Stimulated activated CD8-positive, alpha-beta memory T cell treated with anti-CD3 and anti-CD28 coated beads, Interleukin-2, amount 100 ng/mL, for 1 hour (primary cell): ENCODE measurements at places on chromosomes 5 and 9.

DNA sequence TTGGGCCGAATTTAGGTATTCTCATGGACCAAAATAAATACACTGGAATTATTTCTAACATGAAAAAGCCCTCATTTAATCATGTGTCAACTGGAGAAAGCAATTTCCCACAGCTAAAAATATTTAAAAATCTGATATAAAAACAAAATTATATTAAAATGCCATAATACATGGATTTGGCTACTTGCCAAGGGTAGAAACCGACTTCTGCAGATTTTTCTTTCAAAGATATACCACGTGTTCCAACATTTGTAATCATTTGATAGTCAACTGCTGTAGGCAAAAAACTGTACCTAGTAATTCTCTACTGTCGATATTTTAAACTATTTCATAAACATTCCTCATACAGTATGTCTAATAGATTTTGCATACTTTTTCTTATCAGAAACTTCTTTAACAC is 237.6 kb downstream of the FBXL17 start:
- no peak for DNase-seq

- DNase-seq = no peak
Measured at GRCh38 chr9:33341182-33341581, 50.9 kb downstream of the NFX1 start.

- no peak for DNase-seq
Measured at GRCh38 chr5:2183154-2184025, 300.7 kb upstream of the IRX4 start.

DNA sequence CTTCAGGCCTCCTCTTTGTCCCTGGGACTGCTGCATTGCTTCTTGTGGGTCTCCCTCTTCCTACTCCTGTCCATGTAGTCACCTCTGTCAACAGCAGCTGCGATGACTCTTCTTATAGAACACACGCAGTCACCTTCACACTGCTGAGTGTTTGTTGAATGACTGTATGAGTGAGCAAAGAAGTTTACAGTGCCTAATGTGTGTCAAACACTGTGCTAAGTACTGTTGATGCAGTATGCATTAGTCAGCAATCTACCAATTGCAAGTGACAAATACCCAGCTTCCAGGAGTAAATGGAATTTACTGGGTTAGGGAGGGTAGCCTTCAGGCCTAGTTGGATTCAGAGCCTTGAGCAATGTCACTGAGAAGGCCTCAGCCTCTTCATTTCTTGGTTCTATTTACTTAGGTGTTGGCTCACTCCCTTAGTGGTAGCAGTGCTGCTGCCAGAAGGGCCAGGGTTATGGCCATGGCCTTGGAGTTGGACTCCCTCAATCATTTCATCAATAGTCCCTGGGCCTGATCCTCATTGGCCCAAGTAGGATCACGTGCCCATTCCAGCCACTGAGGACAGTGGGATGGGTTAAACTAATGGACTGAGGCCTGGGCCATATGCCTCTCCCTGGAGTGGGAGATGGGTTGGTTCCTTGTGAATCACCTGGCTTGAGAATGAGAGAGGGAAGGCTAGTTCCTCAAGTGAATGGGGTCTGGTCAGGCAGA is 93.5 kb downstream of the RGS3 start:
- no peak for DNase-seq

DNA sequence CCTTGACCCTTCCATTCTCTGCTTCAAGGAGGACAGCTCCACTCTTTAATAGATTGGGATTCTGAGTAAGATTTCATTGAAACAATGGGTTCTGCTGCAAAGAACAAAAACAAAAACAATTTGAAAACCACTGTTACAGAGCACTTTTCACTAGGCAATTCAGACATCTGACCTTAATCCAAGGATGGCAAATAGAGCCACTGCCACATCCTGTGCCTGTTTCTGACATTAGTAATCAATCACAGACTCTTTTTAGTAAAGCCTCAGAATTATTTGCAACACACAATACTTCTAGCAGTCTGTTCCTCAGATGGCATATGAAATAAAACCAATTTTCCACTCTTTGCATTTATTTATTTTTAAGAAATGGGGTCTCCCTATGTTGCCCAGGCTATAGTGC is 37.8 kb upstream of the NDFIP1 start:
- no peak for DNase-seq

DNA sequence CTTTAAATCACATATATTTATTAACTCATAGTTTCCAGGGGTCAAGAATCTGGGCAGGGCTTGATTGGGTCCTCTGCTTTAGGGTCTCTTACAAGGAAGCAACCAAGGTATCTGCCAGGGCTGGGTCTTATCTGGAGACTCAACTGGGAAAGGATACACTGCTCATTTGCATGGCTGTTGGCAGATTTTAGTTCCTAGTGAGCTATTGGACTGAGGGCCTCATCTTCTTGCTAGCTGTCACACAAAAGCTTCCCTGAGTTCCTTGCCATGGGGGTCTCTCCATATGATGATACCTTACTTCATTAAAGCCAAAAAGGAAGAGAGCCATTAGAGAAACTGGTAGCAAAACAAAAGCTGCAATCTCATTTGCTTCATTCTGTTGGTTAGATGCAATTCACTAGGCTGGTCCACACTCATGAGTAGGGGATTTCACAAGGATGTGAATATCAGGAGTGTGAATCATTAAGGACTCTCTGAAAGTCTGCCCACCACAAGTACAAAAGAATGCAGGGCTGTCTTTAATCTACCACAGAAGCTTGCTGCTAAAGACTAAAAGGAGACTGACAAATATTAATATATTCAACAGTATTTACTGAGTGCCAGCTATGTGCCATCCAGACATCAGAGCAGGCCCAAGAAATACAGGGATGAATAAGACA is 42.0 kb upstream of the TIMD4 start:
- no peak for DNase-seq

DNA sequence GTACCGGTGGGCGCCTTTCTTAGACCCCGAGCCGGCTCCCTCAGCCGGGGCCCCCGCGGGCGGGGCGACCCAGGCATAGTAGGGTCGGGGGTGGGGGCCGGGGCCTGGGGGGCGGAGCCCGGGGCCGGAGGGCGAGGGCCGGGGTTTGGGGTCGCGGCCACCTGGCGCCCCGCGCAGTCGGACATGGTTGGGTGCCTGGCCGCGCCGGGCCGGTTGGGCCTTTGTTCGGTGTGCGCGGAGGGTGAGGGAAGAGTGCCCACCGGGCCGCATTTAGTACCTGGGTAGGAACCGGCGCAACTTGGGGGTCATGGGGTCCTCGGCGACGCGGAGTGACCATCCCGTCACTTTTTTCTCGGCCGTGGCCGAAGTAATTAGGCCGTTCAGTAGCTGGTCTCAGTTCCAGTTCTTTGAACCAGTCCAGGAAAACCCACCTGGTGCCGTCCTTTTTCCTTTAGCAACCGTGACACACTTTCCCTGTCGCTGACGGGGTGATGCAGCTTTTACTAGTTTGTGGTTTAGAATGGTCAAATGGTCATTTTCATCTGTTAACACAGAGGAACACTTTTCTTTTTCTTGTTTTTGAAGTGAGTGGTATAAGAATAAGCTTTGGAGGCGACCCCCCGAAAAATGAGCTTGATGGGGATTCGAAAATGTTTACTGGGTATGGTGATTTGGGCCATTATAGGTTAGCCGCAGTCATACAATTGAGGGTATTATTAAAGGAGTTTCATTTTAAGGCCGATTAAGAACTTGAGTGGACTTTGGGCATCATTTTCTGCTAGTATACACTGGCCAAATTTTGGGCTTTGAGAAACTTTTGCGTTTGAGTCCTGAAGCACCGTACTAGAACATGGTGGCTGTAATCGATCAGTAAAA is 589 bp downstream of the CKS2 start:
- DNase-seq = peak; percentile 8

GRCh38 chr9:83992901-83993300 is 12.3 kb downstream of the RMI1 start:
- DNase-seq = no peak

- no peak for DNase-seq
Measured at GRCh38 chr5:147398860-147399259, 111.0 kb downstream of the DPYSL3 start.

DNA sequence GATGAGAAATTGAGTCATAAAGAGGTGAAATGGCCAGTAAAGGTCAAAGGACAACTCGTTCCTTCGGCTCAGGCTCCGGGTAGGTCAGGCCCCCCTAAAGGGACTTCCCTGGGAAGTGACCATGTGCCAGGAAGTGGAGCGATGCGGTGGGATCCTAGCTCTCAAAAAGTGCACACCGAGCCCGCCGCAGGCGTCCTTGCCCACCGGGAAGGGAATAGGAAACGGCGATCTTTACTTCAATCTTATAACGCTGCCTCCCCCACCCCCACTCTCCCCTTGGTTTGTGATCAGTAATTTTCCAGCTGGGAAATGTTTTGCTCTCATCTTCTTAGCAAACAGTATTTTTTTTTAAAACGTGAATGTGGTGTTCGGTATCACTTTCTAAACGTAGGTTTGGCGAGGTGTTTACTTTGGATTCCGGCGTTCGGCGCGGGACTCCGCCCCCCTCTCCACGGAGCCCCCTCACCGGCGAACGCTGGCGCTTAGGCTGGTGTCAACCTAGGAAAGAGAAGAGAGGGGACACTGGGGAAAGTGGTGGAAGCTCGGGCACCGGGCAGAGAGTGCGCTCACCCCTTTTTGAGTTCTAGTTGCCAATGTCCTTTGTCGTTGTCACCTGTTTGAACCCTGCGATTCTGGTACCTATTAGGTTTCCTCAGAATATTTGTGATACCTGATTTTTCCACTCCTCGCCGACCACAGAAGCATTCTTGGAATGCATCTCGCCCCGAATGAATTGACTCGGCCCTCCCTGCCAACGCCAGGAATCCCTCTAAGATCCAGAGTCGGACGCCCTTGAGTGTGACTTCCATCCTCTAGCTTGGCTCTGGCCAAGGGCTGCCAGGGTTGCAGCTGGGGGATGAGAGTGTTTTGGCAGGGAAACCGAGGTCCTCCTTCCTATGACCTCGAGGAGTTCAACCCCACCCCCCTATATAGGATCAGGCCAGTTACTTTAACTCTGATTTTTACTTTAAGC is 1.8 kb upstream of the KLF4 start:
- no peak for DNase-seq

GRCh38 chr9:119240546-119240945 is 128.7 kb downstream of the BRINP1 start:
- no peak for DNase-seq

GRCh38 chr9:121567500-121568342 is 68.1 kb upstream of the GGTA1 start:
- DNase-seq = no peak

DNA sequence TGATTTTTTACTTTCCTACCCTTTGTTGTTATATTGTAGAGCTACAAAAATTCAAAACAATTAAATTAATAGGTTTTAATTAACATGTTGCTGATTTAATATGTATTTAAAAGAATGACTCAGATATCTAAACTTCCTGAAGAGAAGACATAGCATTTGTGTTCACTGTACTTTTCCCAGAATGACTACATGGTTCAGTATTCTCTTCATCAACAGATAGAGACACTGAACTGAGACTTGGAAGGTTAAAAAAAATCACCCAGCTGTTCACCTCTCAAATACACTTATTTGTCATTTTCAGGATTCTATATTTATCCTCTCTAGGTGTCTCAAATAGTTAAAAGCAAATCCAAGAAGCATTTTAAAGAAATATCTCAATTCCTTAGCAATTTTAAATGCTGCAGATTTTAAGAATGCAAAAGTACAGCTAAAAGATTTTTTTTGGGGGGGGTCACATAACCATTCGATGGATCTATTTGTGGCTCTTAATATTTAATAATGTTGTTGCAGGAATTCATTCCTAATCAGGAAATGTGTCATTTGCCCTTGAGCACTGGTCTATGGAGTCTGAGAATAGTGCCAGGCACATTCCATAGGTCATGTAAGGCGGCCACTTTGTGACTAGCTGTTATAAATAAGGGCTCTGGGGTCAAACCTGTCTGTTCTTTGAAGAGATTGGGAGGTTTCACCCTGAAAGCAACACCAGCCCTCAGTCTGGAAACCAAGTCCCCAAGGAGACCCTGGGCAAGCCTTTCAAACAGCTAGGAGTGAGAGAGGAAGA is 463.1 kb downstream of the NR2F1-AS1 start:
- DNase-seq = no peak

DNA sequence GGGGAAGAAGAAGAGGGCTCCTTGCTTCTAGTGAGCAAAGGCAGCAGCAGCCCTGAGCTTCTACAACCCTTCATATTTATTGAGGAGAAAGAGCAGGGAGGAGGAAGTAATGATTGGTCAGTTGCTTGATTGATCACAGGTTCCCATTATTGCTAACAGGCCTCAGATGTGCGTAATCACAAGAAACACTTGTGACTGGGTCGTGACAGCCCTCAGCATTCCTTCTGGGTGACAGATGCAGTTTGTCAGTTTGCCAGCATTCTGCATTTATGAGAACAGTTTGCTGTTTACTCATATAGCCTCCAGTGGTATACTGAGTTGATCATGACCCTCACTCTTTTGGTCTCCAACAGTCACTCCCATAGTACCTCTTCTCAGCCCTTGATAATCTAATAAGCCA is 111.5 kb upstream of the TNC start:
- DNase-seq = no peak

- DNase-seq = no peak
Measured at GRCh38 chr5:125245216-125245615, 498.8 kb upstream of the ZNF608 start.

DNA sequence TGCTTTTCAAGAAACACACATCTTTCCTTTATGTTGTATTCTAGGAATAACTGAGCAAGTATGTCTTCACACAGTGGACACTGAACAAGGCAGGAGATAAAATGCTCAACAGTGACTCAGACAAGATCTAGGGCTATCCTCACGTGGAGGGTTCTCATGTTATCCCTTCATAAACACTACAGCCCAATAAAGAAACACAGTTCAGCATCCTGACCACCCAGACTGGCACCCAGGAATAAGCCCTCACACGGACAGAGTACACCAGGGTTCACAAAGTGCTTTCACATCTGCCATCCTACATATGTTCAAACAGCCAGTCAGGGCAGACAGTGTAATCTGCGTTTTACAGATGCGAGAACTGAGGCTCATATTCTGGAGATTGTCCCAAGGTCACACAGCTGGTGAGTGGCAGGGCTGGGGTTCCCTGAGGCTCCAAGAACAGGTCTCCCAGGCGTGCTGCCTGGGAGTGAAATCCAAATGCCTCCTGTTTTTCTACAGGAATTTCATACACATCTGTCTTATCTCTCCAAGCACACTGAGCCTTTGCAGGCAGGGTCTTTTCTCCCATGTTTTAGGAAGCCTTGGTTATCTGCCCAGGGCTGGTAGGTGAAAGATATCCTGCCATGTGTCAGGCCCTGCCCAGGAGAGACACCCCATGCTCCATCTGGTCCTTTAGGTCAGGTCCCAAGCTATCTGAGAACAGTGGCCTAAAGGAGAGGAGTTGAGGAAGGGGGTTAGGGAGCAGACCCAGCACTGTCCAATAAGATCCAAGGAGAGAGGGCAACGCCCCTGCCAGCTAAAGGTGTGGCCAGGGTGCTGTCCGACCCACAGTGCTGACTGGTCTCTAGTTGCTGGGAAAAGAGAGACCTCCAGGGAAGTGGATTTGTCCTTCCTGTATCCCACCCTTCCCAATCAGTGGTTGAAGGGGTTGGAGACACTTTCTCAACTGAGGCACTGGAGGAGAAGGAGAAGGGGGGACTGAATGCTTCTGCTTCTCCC is 47.9 kb upstream of the XPA start:
- no peak for DNase-seq

GRCh38 chr9:18474783-18475182 is 830 bp downstream of the ADAMTSL1 start:
- no peak for DNase-seq
